NCI-H1436 (cell line): ENCODE measurements at places on chromosomes 5 and 9.

DNA sequence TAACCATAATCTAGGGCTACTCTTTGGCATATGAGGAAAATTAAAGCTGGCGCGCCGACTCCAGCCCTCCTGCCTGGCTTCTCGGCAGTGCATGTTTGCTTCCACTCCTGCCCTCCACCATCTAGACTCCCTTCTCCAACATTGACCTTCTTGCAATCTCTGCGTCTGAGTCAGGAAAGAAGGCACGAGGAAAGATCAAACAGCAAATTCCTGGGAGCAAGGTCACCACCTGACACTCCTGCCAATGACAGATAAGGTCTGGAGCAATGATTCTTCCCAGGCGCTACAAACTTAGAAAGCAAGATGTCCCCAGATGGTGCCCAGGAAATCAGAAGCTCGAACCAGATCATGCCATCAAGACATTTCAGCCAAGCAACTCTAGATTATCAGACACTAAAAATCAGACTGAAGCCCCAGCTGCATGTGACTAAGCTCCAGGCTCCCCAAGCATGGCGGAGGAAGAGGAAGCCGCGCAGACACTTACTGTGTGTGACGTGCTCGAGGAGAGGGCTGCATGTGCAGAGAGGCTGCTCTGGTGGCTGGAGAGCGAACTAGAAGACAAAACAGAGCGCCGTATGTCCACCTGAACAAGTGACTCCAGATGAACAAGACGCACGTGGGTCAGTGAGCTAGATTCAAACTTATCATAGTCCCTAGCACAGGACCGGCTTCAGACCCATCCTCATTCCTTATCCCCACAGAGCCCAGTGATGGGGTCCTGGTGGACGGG lies 115.3 kb downstream of the UBE2R2 start:
- no peak for DNase-seq

GRCh38 chr9:106771608-106772007 lies 91.4 kb upstream of the ZNF462 start:
- DNase-seq, result no peak

DNA sequence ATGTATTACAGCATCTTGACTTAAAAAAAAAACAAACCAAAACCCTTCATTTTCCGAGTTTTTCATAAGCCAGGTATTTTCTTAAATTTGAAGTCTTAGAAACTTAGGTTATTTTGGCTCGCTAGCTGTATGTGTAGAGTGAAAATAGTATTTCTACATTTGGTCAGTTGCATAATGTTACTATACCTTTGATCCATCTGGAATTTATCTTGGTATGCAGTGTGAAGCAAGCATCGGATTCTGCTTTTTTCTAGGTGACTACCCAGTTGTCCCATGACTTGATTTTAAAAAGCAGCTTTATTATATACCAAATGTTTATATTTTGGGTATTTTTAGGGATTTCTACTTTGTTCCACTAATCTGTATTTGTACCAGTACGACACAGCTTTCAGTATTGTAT lies 27.7 kb downstream of the UBAP1 start:
- DNase-seq, result no peak

- no peak for DNase-seq
Observed at GRCh38 chr5:74361406-74362358, 278.8 kb downstream of the ENC1 start.

- no peak for DNase-seq
Observed at GRCh38 chr9:90219548-90220118, 423.0 kb downstream of the DIRAS2 start.

GRCh38 chr5:54748527-54748926 lies 231.0 kb downstream of the SNX18 start:
- no peak for DNase-seq

GRCh38 chr5:135966165-135966564 lies 11.4 kb upstream of the LECT2 start:
- DNase-seq, result no peak

- no peak for DNase-seq
Observed at GRCh38 chr9:29150606-29151005, 1577.3 kb upstream of the C9orf72 start.

DNA sequence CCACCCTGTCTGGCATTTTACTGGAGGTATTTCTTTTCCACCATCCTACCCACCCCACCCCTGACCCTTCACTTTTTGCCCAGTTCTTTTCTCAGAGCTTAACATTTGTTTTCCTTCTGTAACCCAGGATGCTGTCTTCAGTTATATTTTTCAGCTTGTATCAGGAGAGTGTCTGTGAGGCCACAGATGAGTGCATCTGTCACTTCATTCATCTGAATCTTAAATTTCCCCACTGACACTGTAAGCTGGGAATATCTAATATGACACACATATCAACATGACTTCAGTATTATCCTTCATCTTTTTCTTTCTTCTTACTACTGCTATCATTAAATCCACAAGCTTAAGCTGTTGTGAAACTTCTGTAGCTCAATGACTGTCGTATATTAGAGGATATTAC lies 4.9 kb downstream of the MARCHF3 start:
- no peak for DNase-seq

- DNase-seq, result no peak
Observed at GRCh38 chr9:36716496-36716895, 143.8 kb downstream of the MELK start.

GRCh38 chr5:6158974-6159831 lies 219.1 kb downstream of the MED10 start:
- no peak for DNase-seq

GRCh38 chr5:116900793-116901192 lies 326.2 kb upstream of the SEMA6A start:
- DNase-seq, result no peak

GRCh38 chr5:57703721-57704120 lies 221.1 kb upstream of the ACTBL2 start:
- no peak for DNase-seq

- no peak for DNase-seq
Observed at GRCh38 chr5:178162481-178162880, 8.8 kb upstream of the NHP2 start.

- no peak for DNase-seq
Observed at GRCh38 chr5:178770621-178771020, 40.2 kb upstream of the ZNF354A start.

- no peak for DNase-seq
Observed at GRCh38 chr9:97682242-97682641, 14.9 kb downstream of the XPA start.

- no peak for DNase-seq
Observed at GRCh38 chr5:90182726-90183125, 226.8 kb downstream of the CETN3 start.

DNA sequence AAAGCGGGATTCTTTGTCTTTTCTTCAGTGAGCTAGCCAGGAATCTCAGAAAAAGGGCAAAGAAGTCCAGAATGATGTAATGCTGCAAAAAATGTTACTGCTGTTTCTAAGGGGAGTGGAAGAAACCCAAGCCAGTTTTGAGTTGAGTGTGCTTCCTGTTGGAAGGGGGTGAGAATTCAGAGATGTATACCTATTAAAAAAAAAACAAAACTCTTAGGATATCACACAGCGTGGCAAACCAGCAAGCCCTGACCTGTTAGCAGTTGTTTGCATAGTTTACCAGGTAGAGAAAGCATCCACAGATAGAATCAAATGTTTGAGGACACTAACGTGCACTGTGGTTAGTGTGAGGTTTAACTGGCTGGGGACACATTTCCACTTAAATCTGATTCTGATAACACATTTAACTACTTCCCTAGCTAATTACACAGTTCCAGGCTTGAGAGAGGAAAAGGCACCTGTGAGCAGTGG lies 11.4 kb downstream of the BASP1 start:
- no peak for DNase-seq

DNA sequence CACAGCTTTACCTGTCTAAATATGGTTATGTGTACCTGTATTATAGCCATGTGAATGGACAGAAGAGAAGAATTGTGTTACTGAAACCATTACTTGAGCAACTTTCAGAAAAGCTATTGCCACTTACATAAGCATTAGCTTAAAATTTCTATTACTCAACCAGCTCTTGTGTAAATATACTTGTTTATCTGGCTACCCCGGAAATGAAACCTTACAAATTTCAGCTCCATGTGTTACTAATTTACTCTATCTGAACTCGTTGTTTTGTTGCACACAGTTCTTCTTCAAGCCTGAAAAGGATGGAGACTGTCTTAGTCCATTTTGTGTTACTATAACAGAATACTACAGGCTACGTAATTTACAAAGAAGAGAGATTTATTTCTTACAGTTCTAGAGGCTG lies 22.5 kb upstream of the ADAMTSL1 start:
- DNase-seq, result no peak

DNA sequence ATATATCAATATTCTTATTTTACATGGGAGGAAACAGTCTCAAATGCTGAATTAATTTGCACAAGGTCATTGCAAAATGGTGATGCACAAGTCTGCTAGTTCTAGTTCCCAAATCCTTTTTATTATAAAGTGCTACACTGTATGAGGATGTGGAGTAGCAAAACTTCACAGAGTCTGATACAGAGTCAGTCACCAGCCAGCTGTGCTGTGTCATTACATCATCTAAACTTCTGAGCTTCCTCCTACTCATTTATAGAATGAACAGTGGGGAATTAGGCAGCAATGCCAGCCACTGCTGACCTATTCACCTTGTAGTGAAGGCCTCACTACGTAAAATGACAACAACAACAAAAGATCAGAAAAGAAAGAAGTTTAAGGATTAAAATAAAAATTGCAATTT lies 357.8 kb downstream of the TMEM167A start:
- no peak for DNase-seq

GRCh38 chr5:144318011-144318410 lies 147.3 kb downstream of the KCTD16 start:
- DNase-seq, result no peak

GRCh38 chr5:136809382-136809781 lies 444.0 kb upstream of the TRPC7 start:
- DNase-seq, result no peak

DNA sequence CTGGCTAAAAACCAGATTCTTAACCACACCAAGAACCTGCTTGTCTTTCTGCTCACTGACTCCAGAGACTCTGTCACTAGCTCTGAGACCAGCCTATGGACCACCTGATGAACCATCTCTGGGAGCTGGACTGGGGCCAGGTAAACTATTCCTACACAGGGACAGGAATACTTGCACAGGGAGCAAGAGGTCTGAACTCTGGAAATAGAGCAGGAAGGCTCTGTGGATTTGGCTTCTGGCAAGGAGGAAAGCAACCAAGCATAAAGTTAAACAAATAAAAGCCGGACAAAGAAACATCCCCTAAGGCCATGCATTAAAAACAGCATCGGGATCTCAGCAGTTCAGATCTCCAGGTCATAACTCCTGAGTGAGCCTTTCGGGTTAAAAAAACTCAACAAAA lies 5.6 kb upstream of the SPARC start:
- no peak for DNase-seq

GRCh38 chr9:133264235-133264764 lies 10.7 kb downstream of the ABO start:
- no peak for DNase-seq
